ENCODE measurements at places on chromosomes 3 and 15. TPM values are rescaled to one million over a fixed set of nuclear protein-coding genes. Genes with fewer than 3 reads are reported as not detected.

- DNase-seq = no peak
These were observed 26.4 kb downstream of the FAH start for GRCh38 chr15:80179025-80179759.

GRCh38 chr3:143031327-143031726 lies 30.0 kb downstream of the U2SURP start:
- DNase-seq = no peak

GRCh38 chr3:31274326-31275024 lies 258.2 kb upstream of the STT3B start:
- DNase-seq = no peak

DNA sequence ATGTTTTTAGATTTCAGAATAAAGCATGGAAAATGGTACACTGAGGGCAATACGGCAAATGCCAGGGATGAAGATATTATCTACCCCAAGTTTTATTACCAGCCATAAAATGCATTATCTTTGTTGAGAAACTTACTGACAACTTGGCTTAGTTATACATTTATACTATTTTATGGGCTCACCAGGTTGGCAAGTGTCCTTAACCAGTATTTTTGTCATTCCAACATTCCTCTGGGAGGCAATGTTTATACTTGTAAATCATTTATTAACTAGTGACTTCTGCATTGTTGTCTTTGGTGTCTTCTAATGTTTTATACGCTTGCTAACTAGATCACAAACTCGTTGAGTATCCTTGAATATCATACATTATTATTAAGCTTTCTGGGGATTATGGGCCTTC lies 18.0 kb upstream of the ADGRG7 start:
- DNase-seq = no peak

GRCh38 chr15:79101866-79102581 lies 11.4 kb upstream of the RASGRF1 start:
- no peak for DNase-seq

GRCh38 chr3:132916096-132916495 lies 122.1 kb upstream of the TMEM108 start:
- DNase-seq = no peak

- no peak for DNase-seq
These were observed 83.4 kb downstream of the ATP1B3 start for GRCh38 chr3:141959589-141960554.

DNA sequence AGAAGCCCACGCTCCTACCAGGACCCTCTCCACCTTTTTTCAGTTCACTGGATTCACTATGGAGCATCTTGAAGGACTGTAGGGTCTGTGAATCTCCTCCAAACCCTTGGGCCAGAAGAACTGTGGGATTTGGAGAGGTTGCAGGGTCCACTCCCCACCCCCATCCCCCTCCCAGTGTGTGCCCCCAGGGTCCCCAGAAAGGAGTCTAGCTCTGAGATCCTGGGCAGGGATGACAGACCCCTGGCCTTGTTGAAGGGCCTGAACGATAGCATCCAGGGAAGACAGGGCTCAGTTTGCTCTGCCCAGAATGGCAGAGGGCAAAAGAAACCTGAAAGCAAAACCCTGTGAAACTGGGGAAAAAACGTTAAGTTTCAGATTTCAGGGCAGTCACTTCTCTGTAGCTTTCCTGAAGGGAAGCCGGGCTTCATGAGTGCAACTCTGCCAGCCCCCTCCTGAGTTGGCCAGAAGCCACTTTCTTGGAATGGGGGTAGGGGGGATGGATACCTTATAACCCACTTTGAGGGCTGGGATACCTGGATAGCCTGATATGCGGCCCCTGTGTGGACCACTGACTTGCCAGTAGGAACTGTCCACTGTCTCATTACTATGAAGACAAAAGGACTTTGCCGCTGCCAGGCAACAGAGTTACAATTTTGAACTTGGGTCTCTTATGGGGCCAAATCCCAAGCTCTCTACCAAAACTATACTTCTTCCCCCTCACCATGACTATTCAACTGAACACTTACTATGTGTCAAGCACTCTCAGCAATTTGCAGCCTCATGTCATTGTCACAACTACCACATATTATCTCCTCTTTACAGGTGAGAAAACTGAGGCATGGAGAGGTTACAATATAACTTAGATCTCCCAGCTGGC lies 1.6 kb upstream of the CISH start:
- DNase-seq = no peak

- peak; percentile 6 for DNase-seq
These were observed 155.6 kb downstream of the SEMA6D start for GRCh38 chr15:47872869-47873432.

- no peak for DNase-seq
These were observed 114.4 kb downstream of the TPRA1 start for GRCh38 chr3:127475975-127476705.

- no peak for DNase-seq
These were observed 54.8 kb upstream of the BCL6 start for GRCh38 chr3:187799942-187800641.

GRCh38 chr3:49733551-49733950 lies 9.8 kb upstream of the GMPPB start:
- DNase-seq = no peak

DNA sequence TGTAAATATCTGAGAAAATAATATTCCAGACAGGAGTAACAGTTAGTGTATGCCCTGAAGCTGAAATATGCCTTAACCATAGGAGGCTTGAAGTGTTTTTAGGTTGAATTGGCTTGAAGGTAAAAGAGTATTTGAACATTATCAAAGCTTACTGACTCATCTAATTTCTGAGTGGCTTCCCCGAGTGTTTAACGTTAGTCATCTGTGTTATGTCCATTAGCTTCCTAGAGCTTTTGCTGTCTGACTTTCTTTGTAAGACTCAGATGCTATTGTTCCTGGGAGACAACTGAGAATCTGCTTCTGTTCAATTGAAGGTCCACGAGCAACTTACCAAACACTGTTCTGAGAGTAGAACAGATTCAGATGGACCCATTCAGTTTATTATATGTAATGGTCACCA lies 656.8 kb upstream of the NECTIN3 start:
- no peak for DNase-seq

Gene RTP1
- not detected for total RNA-seq

Gene C3orf20
- not detected for total RNA-seq

Gene SECISBP2L
- total RNA-seq = 47.9 TPM

Gene WNT5A
- 3.6 TPM for total RNA-seq

Gene ATP10A
- total RNA-seq = 0.49 TPM

Gene KIF15
- total RNA-seq = 0.17 TPM

Gene WWTR1
- total RNA-seq = 57.1 TPM

Gene DNASE1L3
- 2.1 TPM for total RNA-seq

All from heart right ventricle (tissue), 16 donors.